Articular chondrocyte of knee joint (primary cell): ENCODE measurements at places on chromosomes 4 and X. TPM values are rescaled to one million over a fixed set of nuclear protein-coding genes. Genes with fewer than 3 reads are reported as not detected.

Gene FGF13
- total RNA-seq = 0.52 and 1.5 TPM in 2 replicates

Gene UGT2B11
- total RNA-seq = not detected in 2 replicates

Gene GPR50
- total RNA-seq = not detected in 2 replicates

Gene GAGE12J
- total RNA-seq = not detected in 2 replicates

Gene TDO2
- 0.26 and 1.6 TPM in 2 replicates for total RNA-seq

Gene BEX1
- not detected in 2 replicates for total RNA-seq

Gene GPR101
- not detected in 2 replicates for total RNA-seq

Gene BMX
- total RNA-seq = 0.11 TPM in 1 of 2 replicates, not detected in the other

Gene FOXR2
- not detected in 2 replicates for total RNA-seq

Gene P2RY4
- total RNA-seq = 0.43 and 0.52 TPM in 2 replicates

Gene EGFL6
- total RNA-seq = under 0.01 TPM in 1 of 2 replicates, not detected in the other

Gene LPAR4
- 2.6 and 2.8 TPM in 2 replicates for total RNA-seq

Gene ATP2B3
- total RNA-seq = under 0.01 and 0.32 TPM in 2 replicates

Gene SYN1
- 0.11 and 0.52 TPM in 2 replicates for total RNA-seq

Gene UBL4A
- total RNA-seq = 28.0 and 29.6 TPM in 2 replicates

Gene TEX11
- under 0.01 TPM in 1 of 2 replicates, not detected in the other for total RNA-seq

Gene CSAG3
- not detected in 2 replicates for total RNA-seq

Gene ZFP92
- 0.13 and 0.22 TPM in 2 replicates for total RNA-seq

Gene ZNF630
- 2.0 and 2.3 TPM in 2 replicates for total RNA-seq

Gene MND1
- 3.8 and 5.6 TPM in 2 replicates for total RNA-seq

Gene SHISA3
- 1.2 and 3.6 TPM in 2 replicates for total RNA-seq
